ENCODE measurements at places on chromosomes 16 and 17.

DNA sequence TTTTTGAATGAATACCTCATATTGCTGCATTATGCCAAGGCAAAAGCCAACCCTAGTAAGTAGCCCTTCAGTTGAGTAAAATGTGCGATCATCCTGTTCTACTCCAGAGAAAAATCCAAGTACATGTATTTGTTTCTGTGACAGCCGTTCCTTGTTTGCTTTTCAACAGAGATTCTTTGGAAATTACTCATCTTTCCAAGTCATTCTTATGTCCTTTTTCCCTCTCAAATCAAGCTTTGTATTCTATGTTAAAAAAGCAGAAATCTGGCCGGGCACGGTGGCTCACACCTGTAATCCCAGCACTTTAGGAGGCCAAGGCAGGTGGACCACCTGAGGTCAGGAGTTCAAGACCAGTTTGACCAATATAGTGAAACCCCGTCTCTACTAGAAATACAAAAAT is 112.9 kb upstream of the HAS3 start:
- DNase-seq: no peak

GRCh38 chr17:75757086-75757681 is 7.8 kb downstream of the GALK1 start:
- no peak for DNase-seq

DNA sequence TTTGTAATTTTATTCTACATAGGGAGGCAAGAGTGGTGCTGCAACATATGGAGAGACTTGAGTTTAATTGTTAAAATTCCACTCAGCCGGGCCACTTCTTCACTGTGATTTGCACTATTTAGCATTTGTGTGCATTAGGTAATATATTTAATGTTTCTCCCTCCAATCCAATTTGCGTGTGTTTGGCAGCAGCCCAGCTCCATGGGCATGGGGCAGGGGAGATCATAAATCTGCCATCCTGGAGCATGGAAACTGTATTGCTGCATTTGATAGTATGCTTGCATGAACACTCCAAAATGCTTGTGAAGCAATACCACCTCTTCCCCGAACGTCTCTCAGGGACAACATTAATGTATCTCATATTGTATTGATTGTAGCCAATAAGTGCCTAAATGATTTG is 339.1 kb upstream of the RBFOX1 start:
- no peak for DNase-seq

GRCh38 chr17:76207275-76208059 is 32.8 kb downstream of the RNF157 start:
- DNase-seq: no peak
